Upper lobe of right lung (tissue), 1 donor: ENCODE measurements at places on chromosomes 7 and 10. TPM values are rescaled to one million over a fixed set of nuclear protein-coding genes. Genes with fewer than 3 reads are reported as not detected.

GRCh38 chr7:32335107-32335506 is 155.1 kb downstream of the LSM5 start:
- DNase-seq, result no peak

DNA sequence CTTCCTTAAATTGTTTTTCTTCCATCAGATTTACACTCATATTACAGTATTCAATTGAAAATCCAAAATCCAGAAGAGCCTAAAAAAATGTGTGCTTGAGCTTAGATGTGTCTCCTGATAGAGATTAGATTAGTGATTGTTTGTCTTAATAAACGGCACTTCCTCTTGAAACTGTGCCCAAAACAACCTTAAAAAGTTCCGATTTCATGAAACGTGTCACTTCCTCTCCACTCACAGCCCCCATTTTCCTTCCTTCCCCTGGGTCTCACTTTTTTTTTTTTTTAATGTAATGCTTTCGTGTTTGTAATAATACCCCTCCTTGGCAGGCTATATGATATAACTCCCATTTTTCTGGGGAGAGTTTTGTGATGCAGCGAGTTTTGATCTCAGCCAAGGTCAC is 114.8 kb upstream of the ADO start:
- no peak for DNase-seq

- DNase-seq, result no peak
Observed at GRCh38 chr10:7134448-7134847, 276.4 kb downstream of the SFMBT2 start.

Gene LCOR
- 39.5 TPM for total RNA-seq

Gene CTAGE8
- total RNA-seq, result 4.9 TPM

Gene HMX2
- total RNA-seq, result not detected

Gene ANLN
- 3.3 TPM for total RNA-seq

- DNase-seq, result no peak
Observed at GRCh38 chr10:27413387-27413786, 90.7 kb upstream of the RAB18 start.

Gene ARHGEF5
- total RNA-seq, result 36.9 TPM

DNA sequence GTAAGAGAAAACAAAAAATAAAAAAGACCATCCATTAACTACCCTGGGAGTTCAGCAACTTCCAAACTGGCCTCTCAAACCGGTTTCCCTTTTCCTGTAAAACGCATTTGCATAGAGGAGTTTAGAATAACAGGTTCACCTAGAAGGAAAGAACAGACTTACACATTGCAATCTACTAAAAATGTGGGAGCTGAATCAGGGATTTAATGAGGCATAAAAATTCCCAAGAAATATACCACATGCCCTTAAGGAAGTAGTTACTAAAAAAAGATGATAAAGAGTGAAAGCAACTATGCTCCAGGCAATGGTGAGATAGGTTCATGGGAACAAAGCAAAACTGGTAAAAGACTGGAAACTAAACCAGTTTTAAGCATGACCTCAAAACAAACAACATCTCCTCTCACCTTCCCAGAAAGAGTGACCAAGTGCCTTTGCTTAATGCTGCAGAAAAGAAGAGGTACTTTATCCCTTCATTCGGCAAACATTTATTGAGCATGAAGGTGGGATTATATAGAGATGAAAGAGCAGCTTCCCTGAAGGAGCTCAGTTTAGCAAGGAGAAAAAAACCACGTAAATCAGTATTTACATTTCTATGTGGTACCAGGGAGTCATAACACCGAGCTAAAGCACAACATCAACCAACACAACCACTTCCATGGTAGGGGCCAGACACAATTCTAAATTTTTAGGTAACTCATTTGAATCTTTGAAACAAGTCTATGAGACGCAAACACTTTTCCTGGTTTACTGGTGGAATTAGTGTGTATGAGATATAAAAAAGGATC is 152.8 kb downstream of the SGMS1 start:
- no peak for DNase-seq

DNA sequence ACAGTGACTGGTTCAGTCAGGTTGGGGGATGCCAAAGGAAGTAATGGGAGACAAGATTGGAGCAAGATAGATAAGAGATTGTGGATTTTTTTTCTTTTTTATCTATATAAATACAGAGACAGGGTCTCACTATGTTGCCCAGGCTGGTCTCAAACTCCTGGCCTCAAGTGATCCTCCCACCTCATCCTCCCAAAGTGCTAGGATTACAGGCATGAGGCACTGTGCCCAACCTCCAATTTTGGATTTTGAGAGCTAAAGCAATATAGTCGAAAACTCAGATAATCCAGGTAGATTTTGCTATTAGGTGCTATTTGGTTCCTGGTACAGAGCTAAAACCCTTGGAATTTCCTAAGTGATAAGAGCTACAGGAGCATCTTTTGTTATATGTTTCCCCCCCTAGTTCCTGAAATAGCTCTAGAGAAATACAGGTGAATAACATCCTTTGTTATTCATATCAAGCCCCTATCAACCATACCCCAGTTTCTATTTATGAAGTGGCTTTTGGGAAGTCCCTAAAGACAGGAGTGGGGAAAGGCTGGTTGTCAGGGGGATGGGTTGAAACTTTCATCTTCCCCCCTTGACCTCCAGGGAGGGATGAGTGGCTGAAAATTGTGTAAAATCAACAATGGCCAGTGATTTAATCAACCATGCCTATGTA is 151.2 kb downstream of the CFTR start:
- no peak for DNase-seq

DNA sequence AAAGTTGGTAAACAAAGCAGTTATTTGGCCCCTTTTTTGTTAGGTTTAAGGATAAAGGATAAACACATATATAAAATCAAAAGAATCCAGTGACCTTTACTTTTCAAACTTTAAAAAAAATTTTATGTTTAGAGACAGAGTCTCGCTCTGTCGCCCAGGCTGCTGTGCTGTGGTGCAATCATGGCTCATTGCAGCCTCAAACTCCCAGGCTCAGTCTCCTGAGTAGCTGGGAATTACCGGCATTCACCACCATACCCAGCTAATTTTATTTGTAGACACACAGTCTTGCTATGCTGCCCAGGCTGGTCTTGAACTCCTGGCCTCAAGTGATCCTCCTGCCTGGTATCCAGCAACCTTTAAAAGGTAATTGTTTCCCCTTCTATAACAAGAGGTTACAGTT is 31.3 kb downstream of the GNA12 start:
- peak; percentile 26 for DNase-seq

Gene GIMAP1
- total RNA-seq, result 13.0 TPM

GRCh38 chr7:148079206-148080080 is 511.1 kb upstream of the C7orf33 start:
- DNase-seq, result no peak

GRCh38 chr10:128233422-128233821 is 107.2 kb upstream of the MKI67 start:
- no peak for DNase-seq

Gene SRRM3
- 1.1 TPM for total RNA-seq

- DNase-seq, result no peak
Observed at GRCh38 chr7:28784171-28784902, 173.8 kb downstream of the TRIL start.

DNA sequence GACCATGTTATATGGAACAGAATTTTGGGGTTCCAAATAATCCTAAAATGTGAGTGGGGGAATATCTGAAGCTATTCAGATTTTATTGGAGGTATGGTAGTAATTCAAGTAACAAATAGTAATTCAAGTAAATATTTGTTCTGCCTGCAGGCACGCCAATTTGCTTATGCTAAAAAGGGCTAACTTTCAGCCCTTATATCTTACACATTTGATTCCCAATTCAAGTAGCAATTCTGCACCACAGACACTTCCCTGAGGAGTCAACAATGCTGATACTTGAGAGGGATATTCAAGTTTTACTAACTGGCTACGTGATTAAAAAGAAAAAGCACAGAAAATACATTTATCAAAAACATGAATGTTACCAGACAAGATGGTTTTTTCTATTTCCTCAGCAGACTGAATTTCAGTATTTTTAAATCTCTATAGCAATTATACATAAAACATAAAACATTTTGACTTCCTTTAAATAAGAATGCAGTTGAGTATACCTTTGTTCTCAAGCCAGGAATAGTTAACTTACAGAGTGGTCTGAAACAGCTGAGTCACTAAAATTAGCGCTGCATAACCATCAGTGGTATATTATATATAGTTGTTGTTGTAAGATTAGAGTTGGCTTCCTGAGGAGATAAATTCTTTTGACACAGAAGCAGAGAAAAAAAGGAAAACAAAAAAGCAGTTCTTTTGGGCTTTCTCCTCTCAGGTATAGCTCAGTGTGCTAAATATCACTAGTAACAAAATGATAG is 33.9 kb downstream of the MTPN start:
- DNase-seq, result no peak

GRCh38 chr7:31814187-31814586 is 127.2 kb downstream of the PPP1R17 start:
- DNase-seq, result no peak

Gene LRMDA
- total RNA-seq, result 20.0 TPM

GRCh38 chr10:75611172-75611992 is 180.0 kb downstream of the LRMDA start:
- DNase-seq, result no peak

Gene HTR7
- total RNA-seq, result 0.64 TPM

DNA sequence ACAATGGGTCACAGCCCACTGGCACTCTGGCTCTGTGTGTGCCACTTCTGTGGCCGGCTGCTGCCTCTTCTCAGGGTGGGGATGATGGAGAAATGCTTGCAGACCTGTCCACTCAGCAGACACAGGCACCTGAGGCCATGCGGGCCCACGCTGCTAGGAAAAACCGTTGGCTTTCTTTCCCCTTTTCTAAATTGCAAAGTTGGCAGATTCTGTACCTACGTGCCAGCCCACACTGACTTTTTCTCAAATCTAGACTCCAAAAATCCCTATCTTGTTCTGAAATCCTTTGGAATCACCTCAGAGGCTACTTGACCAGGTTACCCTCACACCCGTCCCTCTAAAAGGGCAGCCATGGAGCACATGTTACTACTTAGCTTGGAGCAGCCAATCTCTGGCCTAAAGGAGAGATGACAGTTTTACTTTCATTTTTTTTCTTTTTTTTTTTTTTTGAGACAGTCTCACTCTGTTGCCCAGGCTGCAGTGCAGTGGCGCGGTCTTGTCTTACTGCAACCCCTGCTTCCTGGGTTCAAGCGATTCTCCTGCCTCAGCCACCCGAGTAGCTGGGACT is 99.4 kb downstream of the RNF216 start:
- DNase-seq, result no peak

Gene ZNF503
- 36.2 TPM for total RNA-seq

DNA sequence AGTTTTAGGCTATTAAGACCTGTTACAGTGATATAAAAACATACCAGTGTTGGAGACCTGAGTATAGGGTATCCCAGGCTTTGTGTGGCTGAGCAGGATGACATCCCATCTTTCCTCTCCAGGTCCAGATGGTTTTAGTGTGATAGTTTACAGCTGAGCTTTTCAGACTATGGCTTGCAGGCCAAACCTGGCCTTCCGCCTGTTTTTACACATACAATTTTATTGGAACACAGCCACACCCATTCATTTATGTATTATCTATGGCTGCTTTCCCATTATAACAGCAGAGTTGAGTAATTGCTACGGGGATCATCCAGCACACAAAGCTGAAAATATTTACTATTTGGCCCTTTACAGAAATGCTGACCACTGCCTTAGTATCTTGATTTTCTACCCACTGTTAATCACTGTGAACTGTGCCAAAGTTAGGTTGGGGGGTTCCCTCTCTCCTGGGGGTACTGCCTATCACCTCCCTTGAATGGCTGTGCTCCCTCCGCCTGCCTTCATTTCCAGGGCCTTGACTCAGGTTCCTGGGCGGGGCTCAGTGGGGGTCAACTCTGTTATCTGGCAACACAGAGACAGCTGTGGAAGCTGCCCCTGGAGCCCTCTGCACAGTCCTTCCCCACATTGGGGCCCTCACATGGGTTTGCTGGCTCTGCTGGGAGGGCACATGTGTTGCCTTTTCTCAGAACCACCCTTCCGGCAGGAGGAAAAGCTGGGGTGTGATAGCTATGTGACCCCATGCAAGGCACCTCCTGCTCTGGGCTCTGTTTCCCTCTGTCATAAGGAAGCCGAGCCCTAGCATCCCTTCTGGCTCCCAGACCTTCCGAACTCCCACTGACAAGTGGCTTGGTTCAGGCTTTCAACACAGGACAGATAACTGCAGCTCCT is 40.3 kb upstream of the SH2D4B start:
- peak; percentile 70 for DNase-seq

- no peak for DNase-seq
Observed at GRCh38 chr7:139118805-139119485, 9.4 kb upstream of the ZC3HAV1 start.

- no peak for DNase-seq
Observed at GRCh38 chr10:71509444-71509843, 112.7 kb downstream of the CDH23 start.

DNA sequence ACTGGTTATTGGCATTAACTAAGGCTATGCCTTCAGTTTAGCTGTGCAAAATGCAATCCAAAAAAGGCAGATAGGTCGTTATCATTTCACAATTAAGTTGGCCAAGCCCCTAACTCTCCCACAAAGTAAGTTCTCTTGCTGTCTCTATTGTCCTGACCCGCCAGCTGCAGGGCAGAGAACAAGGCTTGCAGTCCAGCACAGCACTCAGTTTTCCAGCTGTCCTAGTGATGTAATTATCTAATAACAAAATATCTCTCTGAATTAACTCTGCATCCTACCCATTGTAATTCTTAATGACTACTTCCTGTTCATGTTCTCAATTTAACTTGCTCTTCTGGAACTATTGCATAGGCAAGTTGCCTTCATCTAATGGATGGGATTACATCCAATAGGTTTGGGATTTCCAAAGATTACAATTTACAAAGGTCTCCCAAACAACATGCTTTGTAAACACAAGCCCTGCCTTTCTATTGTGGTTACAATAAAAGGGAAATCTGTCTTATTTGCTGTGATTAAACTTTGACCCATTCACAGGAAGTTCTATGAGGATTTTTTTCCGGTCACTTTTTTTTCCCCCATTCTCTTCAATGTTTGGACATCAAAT is 55.2 kb downstream of the CDK6 start:
- DNase-seq, result no peak
